ENCODE measurements at places on chromosomes 1 and 21.

GRCh38 chr1:60069691-60070090, 3.9 kb downstream of the C1orf87 start:
- no peak for DNase-seq

GRCh38 chr1:156858555-156858956, 361 bp downstream of the INSRR start:
- DNase-seq, result no peak

DNA sequence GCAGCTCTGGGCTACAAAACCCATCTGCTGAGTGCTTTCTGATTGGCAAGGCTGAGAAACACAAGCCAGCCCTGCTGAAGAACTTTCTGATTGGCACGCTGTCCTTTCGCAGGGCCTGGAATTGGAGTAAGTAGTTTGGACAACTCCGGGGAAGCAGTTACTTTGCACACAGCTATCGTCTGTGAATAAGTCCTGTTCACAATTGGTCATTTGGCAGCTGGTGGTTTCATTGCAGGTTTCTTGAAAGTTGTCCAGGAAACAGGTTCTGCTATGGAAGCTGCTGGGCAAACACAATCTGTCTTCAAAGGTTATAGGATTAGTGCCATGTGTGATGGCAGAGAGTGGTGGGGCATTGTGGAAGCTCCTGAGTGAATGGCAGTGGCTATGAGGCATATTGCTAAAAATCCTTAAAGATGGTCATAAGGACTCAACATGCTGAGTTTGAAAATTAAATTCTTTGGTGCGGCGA, at the start of gene KRTAP27-1:
Gene KRTAP27-1, minus strand, starts transcription at position 419 of the 469 bp plus-strand sequence. Its CDS starts 26 bp downstream, at position 393.
- no peak for DNase-seq

DNA sequence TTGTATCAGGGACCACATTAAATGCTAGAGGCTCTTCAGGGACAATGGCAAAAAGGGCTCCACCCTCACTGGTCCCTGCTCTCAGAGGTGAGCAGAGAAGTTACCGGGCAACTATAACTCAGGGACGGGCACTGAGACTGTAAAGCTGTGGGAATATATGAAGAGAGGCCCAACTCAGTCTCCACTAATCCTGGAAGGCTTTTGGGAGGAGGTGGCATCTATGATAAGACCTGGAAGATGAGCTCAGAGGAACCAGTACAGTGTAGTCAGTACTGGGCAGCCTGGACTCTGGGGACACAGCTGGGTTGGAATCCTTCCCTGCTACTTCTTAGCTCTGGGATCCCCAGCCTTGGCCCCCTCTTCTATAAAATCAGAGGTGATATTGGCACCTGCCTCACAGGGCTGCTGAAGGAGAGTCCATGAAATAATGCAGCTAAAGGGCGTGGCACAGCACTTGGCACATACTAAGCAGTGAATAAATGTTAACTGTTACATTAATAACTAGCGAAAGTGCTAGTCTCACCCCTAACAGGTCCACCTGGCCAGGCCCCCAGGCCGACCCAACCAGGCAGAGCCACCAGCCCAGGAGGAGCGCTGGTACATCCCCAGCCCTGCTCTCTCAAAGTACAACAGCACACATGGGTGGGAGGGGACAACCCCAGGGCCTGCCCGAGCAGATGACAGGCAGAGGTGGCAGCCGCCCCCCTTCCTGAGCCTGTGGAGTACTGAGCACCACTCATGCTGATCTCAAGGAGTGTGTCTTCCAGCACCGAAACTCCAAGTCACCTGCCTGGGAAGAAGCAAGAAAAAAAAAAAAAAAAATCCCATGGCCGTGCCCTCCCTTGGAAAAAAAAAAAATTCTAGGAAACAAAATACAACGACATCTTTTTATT, 62.7 kb downstream of the CASZ1 start:
- no peak for DNase-seq

- DNase-seq, result no peak
These were observed 33.3 kb downstream of the ZNF281 start for GRCh38 chr1:200376528-200376927.

DNA sequence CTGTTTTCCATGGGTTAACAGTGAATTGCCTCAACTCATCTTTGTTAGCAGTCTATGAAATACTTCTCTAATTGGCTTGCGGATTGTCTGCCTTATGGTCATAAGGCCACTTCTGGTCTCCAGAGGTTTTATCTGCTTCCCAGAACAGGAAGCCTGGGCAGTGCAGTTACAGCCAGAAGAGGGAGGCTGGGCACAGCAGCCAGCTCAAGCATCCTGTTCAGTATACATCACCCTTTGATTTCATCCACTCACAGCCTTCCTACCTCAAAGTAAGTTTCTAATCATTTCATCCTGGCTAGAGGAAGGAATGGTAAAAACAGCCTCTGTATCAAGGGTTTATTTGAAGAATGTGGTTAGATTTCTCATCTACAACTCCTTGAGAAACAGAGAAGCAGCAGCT, 311.5 kb upstream of the DEPDC1 start:
- DNase-seq, result no peak

- no peak for DNase-seq
These were observed at the start of gene RALGPS2 for GRCh38 chr1:178724728-178725465. Gene RALGPS2, plus strand, starts transcription at chr1:178725244. Its CDS starts 51,521 bp downstream, at chr1:178776765.

GRCh38 chr1:167849666-167850065, 64.3 kb downstream of the ADCY10 start:
- no peak for DNase-seq

DNA sequence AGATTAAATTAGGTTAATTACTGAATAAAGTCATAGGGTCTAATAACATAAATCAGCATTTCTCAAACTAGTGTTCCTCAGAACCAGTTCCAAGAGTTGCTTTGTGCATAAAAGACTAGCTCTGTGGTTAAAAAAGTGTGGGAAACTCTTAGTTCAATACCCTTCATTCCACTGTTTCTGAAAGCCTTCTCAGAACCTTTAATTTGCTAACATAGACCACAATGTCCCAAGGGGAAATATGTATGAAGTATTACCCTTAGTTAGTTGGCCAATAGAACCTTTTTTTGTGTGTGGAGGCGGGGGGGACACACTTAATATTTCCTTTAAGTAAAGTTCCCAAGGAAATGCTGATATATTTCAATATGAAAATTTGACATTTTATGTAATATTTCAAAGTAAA, 20.4 kb downstream of the ODF2L start:
- no peak for DNase-seq

GRCh38 chr1:23902321-23903278, 10.6 kb downstream of the CNR2 start:
- no peak for DNase-seq

DNA sequence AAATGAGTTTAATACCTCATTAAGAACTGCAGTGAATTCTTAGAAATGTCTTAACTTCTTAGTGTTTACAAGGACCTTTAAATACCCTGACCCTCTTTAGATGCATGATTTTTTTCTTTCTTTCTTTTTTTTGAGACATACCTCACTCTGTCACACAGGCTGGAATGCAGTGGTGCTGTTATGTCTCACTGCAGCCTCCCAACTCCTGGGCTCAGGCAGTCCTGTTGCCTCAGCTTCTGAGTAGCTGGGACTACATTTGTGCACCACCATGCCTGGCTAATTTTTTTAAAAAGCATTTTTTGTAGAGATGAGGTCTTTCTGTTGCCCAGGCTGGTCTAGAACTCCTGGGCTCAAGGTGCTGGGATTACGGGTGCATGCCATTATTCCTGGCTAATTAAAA, 191.8 kb downstream of the RPS6KC1 start:
- no peak for DNase-seq

- DNase-seq, result no peak
These were observed 799.6 kb downstream of the ADGRL2 start for GRCh38 chr1:82600314-82600713.

- DNase-seq, result no peak
These were observed 42.4 kb downstream of the FMN2 start for GRCh38 chr1:240134113-240134512.

GRCh38 chr1:1391225-1391624, 7.9 kb downstream of the CCNL2 start:
- DNase-seq, result no peak

DNA sequence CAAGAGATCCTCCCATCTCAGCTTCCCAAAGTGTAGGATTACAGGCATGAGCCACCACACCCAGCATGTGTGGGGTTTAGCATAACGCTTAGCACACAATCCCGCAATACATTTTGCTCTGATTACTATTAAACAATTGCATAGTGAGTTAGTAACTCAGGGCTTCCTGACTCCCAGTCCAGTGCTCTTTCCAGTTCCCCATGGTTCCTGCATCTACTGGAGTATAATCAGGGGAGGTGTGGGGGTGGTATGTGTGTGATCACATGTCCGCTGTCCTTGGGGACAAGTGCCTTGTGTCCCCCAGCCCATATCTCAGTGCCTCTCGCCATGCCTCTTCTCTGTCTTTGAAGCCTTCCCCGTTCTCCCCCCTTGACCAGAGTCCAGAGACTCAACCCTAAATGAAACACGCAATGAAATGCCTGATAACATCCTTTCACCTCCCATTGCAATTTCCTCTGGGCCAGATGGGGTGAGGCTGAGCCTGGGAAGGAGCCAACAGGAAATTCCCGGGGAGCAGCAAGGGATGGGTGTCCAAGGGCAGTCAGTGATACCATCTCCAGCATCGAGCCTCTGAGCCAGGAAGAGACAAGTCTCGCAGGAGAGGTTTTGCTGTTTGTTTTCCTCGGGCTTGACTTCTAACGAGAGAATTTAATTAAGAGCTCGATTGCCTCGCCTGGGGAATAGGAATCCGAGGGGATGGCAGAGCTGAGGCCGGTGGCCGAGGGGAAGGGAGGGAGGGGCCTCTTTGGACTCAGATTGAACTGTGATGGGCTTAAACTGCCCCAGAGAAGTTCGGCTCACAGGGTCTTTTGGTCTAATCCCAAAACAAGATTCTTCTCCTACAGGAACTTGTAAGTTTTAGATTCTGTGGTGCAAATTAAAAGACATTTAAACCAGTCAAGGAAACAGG, 7.7 kb upstream of the HTR1D start:
- DNase-seq, result no peak

DNA sequence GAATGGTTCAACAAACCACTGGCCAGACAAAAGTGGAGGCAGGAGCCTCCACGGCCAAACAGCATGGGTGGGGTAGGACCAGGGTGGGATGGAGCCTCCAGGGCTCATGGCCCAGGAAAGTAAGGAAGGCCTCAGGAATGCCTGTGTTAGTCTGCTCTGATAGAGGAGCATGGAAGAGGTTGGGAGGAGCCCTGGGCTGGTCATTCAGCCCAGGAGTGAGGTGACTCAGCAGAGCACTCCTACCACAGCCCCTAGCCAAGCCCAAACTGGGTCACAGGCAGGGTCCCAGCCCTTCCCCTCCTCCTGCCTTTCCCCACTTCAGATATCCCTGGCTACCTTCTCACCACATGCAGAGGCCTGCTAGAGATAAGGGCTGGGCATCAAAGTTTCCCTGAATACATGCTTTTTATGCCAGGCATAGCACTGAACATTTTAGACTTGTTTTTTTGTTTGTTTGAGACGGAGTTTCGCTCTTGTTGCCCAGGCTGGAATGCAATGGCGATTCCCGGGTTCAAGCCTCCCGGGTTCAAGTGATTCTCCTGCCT, 3.1 kb upstream of the SHISA4 start:
- no peak for DNase-seq

DNA sequence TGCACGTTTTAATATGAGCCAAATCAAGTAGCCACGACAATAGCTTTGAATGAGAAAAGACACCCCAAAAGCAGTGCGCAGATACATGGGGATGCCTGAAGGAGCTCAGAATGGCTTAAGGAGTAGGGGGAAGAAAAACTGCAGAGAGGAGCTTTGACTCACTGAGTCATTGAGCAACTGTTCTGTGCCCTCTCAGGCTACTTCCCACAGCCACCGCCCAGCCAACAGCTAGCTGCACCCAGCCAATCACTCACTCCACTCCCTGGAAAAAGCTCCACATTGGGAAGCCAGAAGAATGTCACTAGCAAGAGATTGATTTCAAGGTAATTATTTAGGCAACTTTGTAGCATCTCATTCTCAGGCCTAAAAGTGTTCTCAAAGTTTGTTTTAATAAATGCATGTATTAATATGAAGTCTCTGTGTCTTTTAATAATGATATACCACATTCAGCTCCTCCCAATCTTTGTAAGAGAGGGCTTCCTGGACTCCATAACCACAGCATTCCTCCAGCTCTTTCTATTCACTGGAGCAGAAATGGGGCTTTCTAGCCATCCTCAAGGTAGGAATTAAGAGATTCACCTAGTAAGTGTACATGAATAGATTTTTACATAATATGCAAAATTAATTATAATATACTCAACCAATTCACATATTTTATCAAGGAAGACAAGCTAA, 16.8 kb downstream of the DUSP10 start:
- no peak for DNase-seq

DNA sequence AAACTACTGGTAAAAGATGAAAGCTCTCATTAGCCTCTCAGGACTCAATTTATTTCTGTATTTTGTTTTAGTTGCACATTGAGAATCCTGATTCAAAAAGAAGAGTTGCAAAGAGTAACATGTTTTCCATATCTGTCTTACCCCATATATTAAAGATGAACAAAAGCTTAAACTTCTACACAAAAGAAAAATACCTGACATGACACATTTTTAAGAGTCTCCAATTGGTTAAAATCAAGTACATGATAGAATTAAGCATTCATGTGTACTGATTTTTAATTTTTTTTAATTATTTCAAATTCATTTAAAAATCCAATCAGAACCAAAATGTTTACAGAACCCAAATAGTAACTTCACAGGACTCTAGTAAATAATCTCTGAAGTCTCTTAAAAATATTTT, 72.0 kb downstream of the FOXJ3 start:
- no peak for DNase-seq

- DNase-seq, result no peak
These were observed 1243.2 kb upstream of the ADGRL4 start for GRCh38 chr1:80249699-80250098.

DNA sequence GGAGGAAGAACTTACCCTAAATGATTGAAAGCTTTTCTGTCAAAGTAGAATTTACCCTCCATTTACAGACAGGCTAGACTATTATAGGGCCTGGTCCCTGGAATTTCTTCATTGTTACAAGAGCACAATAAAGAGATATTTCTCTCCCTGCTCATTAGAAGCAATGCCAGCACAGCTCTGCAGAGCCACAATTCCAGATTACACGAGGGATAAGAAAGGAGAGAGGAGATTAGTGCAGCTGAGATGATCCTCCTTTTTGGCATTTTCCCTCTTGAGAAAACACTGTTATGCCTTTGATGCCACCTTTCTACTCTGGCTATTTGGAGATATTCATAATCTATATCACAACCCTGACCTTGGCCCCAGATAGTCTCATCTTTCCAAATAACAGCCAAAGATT, 1119.5 kb upstream of the TMPRSS15 start:
- DNase-seq, result no peak

GRCh38 chr1:115069659-115070308, 19.5 kb downstream of the TSPAN2 start:
- DNase-seq, result no peak

DNA sequence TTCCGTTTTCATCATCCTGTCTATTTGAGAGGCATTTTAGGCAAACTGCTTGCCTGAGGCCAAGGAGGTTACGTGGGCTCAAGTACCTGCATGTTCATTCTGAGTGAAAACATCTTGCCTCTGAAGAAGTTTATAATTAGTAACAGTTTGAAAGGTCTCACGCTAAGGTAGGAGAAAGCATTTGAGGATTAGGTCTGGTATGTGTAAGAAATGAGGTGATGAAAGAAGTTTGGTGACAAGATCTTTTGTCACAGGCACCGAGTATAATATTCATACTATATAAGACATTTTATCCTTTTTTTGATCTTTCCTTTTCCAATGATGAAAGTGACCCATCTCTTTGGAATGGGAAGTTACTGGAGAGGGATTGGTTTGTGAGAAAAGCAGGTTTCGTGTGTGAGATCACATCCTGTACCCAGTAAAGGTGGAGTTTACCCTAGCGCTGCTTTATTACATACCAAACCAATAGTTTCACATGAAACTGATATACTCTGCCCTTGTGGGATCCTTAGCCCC, 98.7 kb upstream of the PDC start:
- no peak for DNase-seq

Measured in activated CD4-positive, CD25-positive, alpha-beta regulatory T cell treated with anti-CD3 and anti-CD28 coated beads, Interleukin-2, amount 50 U/mL, for 16 hours (primary cell).